CD4-positive, alpha-beta memory T cell (primary cell): ENCODE measurements at places on chromosomes 6 and 20.

DNA sequence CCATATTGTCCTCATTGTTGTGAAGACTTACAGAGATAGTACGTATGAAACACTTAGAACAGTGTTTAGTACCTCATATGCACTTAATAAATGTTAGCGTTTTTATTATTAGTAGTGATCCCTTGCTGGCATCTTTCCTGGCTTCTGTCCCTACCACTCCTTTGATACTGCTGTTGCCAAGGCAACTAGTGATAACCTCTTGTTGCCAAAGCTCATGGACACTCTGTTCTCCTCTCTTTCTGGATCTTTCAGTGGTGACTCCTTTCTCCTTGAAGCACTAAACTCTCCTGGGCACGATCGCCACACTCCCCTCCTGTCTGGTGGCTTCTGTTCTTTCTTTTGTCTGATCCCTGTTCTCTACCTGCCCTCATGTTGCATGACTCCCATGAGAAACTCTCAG lies 83.5 kb downstream of the FOXO3 start:
- no peak for DNase-seq

- no peak for DNase-seq
Measured at GRCh38 chr20:2932498-2932897, 59.2 kb downstream of the PTPRA start.

- no peak for DNase-seq
Measured at GRCh38 chr6:53466257-53466656, 78.6 kb downstream of the GCLC start.

DNA sequence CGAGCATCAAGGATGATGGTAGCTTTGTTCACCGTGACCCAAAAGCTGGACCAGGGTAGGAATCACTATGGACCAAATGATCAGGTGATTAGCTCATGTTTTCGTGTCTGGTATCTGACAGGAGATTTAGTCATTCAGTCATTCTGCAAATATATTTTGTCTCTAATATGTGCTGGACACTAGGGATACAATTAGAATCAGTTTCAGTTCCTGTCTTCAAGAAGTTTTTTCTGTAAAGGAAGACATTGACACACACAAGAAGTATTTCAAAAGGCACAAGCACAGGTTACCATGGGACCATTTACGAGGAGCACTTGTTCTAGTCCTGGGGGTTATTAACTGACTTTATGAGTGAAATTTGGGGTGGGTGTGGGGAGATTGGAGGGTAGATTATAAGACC lies 244.9 kb downstream of the HIVEP2 start:
- DNase-seq = no peak

GRCh38 chr20:14721926-14722452 lies 384.6 kb upstream of the FLRT3 start:
- no peak for DNase-seq

GRCh38 chr6:36610956-36611336 lies 16.8 kb downstream of the SRSF3 start:
- no peak for DNase-seq

- DNase-seq = peak; percentile 23
Measured at GRCh38 chr6:148166339-148166968, 176.2 kb upstream of the SASH1 start.

- DNase-seq = no peak
Measured at GRCh38 chr6:38153798-38154345, 334.3 kb downstream of the ZFAND3 start.

GRCh38 chr20:23889775-23890187 lies 10.2 kb upstream of the CST5 start:
- DNase-seq = peak; percentile 61

GRCh38 chr20:63068711-63069367 lies 62.1 kb upstream of the BHLHE23 start:
- no peak for DNase-seq

- DNase-seq = no peak
Measured at GRCh38 chr6:108106261-108106660, 31.7 kb upstream of the OSTM1 start.

GRCh38 chr6:109172101-109172746 lies 76.9 kb downstream of the CEP57L1 start:
- no peak for DNase-seq

- DNase-seq = no peak
Measured at GRCh38 chr6:37429352-37429750, 3.7 kb upstream of the CMTR1 start.

- no peak for DNase-seq
Measured at GRCh38 chr6:11618533-11618932, 81.0 kb downstream of the TMEM170B start.

GRCh38 chr6:30570740-30571074 lies 535 bp upstream of the ABCF1 start:
- no peak for DNase-seq

DNA sequence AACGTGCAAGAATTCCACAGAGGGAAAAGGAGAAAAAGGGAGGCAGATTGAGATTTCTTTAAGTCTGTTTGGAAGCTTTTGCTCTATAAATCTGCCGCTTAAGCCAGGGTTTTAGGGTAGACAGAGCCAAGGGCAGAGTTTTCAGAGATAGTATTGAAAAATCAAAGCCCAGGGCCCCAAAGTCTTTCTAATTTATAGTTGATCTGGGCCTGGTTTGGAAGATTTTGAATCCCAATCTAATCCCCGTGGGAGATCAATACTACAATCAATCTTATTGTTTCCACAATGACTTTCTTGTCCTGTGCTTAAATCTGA lies 3.3 kb downstream of the BMP2 start:
- DNase-seq = no peak

GRCh38 chr6:2688401-2689064 lies 62.2 kb downstream of the MYLK4 start:
- DNase-seq = no peak

- no peak for DNase-seq
Measured at GRCh38 chr6:160076009-160076408, 45.6 kb upstream of the SLC22A1 start.

GRCh38 chr6:90397047-90397446 lies 100.4 kb upstream of the BACH2 start:
- DNase-seq = no peak

GRCh38 chr6:42340511-42340910 lies 111.2 kb downstream of the TRERF1 start:
- DNase-seq = no peak

GRCh38 chr6:15735567-15736265 lies 72.9 kb upstream of the DTNBP1 start:
- no peak for DNase-seq

GRCh38 chr20:3239026-3239866 lies at the start of gene SLC4A11:
SLC4A11 (minus strand) TSS chr20:3239190; CDS start chr20:3239137, 53 bp downstream.
- peak; percentile 18 for DNase-seq

DNA sequence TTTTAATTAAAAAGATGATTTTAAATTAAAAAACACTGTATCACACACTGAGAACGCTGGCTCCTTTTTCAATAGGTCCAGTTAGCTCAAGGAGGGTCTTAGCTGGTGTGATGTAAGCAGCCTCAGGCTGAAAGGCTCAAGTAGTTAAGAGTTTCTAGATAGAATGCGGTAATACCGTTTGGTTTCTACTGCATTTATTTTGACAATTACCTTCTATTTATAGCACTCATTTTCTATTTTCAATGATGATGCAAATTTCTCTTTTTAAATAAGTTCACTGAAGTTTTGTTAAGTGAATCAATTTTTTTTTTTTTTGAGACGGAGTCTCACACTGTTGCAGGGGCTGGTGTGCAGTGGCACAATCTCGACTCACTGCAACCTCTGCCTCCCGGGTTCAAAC lies 87.1 kb downstream of the PREX1 start:
- DNase-seq = no peak

GRCh38 chr20:61442075-61442670 lies 190.1 kb downstream of the CDH4 start:
- no peak for DNase-seq

GRCh38 chr6:33857093-33857931 lies 53.5 kb upstream of the MLN start:
- no peak for DNase-seq

DNA sequence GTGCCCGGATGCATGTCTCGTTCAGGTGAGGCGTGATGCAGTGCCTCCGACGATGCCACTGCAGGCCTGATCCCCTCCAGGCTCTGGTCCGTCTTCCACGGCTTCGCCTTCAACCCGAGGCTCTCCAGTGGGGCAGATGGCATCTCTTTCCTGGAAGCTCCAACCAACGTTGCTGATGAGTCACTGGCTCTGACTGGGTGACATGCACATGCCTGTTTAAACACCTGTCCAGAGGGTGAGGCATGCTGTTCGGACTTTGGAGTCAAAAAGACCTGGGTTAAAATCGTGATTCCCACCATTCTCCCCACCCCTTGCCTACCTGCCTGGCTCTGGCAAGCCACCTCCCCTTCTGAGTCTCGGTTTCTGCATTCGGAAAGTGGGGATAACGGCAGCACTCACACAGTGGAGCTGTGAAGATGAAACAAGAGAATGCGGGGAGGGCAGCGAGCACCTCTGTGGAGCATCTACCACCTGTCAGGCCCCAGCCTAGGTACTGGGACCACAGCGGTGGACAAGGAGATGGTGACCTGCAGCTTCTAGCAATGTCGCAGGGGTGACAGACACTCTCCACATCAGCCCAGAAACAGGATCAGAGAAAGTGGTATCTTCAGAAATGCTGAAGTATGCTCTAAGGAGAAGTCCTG lies 8.5 kb upstream of the EDN3 start:
- no peak for DNase-seq

DNA sequence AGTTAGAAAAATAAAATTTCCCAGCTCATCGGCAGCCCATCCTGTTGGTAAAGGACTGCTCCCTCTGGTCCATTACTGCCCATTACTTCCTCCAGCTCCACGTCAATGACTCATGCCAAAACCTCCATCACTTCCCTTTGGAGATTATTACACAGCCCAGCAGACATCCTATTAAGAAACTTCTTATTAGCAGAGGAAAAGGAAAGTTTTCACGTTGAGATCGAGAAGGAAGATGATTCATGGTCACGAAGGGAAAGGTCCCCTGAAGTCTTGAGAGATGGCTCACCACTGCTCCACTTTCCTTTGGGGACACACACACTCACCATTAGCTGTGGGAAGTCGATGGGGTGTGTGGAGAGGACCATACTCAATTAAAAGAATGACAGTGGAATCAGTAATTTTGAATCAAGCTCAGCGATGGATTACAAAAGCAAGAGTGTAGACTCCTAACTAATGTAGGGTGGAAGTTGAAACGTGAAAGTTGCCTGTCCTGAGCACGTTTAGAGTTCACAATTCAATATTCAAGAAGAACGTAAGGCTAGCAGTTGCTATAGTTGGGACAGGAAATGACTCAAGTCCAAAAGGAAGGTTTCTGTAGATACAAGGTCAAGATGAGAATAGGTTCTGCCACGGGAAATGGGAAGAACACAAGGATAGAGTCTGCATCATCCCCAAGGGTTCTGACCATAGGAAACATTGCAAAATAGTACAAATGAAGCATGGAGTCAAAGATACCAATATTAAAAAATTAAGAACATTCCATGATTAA lies 21.6 kb downstream of the SASH1 start:
- DNase-seq = no peak

DNA sequence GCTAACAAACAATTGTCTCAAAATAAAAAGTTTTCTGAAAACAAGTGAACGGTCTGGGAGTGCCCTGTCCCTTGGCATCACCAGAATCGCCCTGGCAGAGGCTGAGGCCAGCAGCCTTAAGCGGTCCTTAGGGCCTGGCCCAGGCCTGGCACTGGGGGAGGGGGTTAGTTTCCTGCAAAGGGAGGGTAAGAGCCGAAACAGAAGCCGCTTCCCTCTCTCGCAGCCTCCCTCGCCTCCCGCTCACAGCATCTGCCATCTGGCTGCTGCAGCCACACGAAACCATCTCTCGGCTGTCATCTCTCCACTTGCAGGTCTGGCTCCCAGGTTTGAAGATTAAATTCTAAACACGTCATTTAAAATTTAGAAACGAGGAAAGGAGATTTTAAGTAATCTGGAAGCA lies 31.5 kb downstream of the PMEPA1 start:
- DNase-seq = no peak

DNA sequence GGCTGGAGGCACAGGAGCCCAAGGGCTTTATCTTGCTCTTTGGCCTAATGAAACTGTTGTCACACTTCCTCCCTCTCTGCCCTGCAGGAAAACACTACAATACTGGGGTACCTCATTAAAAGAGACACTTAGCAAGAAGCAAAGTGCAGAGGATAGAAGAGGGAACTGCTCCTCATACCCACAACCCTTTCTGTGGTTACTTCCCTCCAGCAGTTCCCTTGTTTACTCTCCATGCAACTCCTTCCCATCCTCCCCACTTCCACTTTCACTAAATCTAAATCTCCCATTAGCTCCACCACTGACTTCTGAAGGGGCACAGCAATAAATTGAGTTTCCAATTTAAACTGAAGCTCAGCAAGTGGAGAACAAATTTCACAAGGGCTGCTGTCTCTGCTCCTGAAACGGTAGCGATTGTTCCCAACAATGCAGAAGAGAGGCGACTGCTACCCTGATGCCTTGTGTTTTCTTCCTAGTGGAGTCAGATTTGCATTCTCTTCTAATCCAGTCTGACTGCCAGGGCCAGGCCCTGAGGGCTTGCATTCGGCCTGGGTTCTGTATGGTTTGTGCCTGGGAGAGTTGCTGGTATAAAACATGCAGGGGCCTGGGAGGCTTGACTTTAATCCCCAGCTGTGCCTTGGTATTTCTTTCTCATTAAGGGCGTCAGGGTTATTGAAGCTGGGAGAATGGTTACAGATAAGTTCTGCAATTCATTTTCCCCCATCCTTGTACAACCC lies 454.7 kb downstream of the TFAP2B start:
- DNase-seq = no peak

- no peak for DNase-seq
Measured at GRCh38 chr20:24163506-24163905, 174.9 kb upstream of the GGTLC1 start.

DNA sequence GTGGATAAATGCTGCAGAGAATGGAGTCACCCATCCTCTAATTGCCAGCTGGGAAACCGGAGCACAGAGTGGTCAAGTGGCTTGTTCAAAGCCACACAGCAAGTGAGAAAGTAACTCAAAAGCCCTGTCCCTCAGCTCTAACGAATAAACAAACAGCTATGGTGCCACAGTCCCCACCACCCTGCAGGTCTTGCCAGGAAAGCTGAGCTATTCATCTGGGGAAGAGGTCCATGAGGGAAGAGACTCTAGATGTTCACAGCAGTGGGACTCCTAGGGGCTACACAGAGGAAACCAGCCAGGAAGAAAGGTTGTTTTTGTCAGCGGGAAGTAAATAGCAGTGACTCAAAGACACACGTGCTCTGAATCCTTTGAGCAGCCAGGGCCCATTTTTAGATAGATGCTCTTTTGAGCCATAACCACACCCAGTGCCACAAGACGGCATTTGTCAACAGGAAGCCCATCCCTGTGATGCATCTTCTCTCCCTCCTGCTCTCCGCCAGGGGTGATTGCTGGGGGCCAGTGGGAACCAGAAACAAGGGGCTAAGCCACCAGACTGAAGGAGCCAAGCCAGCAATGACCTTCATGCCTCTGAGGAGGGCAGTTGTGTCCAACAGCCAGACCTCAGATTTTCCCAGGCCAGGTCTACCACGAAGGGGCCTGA lies 32.4 kb upstream of the TCP11 start:
- DNase-seq = peak; percentile 3

- no peak for DNase-seq
Measured at GRCh38 chr6:84304881-84305280, 77.4 kb upstream of the CEP162 start.
